ENCODE measurements at places on chromosomes 2 and 18. TPM values are rescaled to one million over a fixed set of nuclear protein-coding genes. Genes with fewer than 3 reads are reported as not detected.

DNA sequence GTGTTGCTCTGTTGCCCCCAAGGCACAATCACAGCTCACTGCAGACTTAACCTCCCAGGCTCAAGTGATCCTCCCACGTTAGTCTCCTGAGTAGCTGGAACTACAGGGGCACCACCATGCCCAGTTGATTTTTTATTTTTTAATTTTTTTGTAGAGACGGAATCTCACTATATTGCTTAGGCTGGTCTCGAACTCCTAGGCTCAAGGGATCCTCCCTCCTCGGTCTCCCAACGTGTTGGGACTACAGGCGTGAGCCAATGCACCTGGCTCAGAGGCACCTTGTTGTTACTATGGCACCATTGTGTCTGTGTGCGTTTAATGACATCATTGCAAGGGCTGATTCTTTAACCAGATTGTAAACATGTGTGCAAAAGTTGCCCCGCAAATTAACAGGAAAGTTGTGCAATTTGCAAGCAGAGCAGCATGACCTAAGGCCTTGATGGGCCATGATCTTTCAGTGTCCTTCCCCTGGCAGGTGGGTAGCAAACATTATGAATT is 22.6 kb downstream of the TCF23 start:
- no peak for DNase-seq

DNA sequence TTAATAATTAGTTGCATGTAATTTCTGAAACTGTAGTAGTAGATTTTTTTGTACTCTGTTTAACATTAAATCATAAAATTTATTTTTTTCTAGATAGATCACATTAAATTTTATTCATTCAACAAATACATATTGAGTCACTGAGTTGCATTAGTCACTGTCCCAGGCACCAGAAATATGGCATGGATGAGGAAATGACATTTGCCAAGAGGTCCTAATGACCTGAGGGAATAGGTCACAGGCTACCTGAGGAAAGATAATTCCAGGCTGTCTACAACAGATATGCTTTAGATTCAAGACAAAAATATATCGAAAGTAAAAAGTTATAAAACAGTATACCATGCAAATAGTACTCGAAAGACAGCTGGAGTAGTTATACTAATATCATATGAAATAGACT is 852.4 kb upstream of the ACVR2A start:
- no peak for DNase-seq

- no peak for DNase-seq
Measured at GRCh38 chr18:58005011-58005410, 39.0 kb upstream of the NEDD4L start.

ZNF24 gene
- 98.1 TPM for total RNA-seq

DNA sequence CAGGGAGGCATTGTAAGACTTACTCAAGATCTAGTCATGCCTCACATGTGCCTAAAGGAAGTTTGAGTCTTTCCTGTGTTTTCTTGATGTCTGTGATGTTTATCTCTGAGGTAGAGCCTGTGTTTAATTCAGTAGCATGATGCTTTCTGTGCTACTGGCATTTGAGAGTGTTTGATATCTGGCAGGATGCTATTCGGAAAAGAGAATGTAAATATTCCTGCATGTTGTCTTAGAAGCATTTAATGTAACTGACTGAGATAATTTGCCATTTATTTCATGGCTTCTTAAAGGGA is 58.8 kb downstream of the GREB1L start:
- no peak for DNase-seq

- no peak for DNase-seq
Measured at GRCh38 chr2:24912523-24912922, 7.5 kb downstream of the ADCY3 start.

GRCh38 chr2:152629202-152629601 is 88.1 kb downstream of the PRPF40A start:
- DNase-seq = no peak

GRCh38 chr2:150204451-150204850 is 283.0 kb downstream of the RND3 start:
- DNase-seq = no peak
